ENCODE measurements at places on chromosomes 2 and 18.

DNA sequence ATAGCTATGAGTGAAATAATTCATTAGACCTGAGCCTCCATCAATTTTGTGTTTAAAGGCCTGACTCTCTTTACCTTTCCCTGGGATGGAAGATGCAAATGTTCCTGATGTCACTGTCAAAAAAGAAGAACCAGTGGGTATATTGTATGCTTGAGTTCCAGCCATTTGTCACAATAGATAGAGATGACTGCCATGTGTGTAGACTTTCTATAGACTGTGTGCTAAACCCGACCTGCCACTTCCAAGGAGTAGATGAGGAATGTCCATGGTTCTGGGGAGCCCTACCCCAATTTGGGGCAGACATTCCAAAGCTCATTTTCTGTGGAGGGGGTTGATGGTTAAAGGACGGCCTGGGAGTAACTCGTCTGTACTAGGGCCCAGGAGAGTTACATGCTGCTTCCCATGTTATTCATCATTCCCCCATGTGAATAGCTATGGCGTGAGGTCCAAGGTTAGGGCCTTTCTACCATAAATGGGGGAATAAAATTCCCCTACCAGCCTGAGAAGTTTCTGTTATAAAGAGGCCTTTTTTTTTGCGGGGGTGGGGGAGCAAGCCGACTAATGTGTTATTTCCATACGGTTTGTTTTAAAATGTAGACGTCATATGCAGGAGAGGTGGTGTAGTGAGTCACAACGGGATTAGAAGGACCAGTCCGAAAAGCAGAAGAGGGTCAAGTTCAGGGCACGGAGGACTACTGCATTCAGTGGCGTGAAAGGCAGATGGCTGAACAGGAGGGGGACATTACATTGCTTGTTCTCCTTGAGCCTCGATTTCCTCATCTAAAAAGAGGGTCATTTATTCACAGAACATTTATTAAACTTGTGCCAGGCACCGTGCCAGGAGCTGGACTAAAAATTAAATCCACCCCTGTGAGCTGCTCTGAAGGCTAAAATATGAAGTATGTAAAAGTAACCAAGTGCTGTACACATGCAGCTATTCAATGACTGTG is 24.0 kb downstream of the IL1B start:
- DNase-seq: no peak

DNA sequence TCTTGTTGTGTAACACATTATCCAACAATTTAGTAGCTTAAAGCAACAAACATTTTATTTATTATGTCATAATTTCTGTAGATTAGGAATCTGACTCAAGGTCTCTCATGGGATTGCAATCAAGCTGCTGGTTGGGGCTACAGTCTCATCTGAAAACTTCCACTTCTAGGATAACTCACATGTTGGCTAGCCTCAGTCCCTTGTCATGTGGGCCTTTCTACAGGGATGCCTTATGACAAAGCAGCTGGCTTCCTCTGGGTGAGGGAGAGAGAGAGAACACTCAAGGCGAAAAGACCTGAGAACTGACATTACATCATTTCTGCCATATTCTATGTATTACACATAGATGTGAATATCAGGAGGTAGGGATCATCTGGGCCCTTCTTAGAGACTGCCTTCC is 317.9 kb upstream of the VRK2 start:
- DNase-seq: no peak

DNA sequence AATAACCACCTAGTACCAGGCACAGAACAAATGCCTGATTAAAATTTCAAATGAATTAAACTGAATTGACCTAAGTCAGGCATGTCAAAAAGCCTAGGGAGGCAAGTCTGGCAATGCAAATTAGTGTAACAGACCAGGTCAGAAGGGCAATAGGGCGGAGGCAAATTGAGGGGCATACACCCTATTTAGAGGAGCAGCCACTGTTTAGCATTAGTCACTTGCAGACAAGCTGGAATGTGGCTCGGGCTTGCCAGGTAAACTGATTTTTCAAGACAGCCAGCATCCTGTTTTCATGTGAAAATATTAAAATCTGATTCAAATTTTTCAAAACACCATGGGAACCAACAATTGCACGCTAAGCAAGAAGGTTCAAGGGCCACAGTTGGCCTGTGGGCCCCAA is 160.3 kb downstream of the EN1 start:
- no peak for DNase-seq

DNA sequence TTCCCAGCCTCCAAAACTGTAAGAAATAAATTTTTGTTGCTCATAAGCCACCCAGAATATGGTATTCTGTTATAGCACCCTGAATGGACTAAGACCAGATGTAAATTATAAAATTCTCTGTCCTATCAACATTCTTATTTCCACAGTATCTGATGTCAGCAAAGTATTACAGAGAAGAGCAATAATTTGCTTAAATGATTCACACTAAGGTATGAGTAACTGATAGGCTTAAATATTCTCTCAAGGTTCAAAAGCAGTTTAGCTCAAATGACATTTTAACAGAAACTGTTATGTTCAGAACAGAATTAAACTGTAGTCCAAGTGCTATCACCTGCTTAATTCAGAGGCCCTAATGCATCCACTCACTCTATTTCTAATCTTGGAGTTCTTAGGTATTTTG is 12.8 kb downstream of the SESTD1 start:
- DNase-seq: no peak

DNA sequence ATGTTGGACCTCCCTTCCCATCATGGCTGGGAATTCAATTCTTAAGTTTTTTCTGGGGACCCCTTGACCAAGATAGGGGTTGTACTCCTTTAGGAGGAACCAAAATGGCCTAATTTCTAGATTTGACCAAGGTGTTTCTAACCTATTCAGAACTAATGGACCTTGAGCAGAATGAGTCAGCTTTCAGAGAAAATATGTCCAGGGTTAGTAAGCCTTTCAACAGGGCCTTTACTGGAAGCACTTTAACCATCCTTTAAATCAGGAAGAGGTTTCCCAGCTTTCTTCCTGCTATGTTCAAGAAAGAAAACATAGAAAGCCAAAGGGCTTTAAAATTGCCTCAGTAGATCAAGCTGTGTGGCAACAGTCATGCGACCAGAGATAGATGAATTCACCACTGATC is 1184.9 kb upstream of the ACVR2A start:
- no peak for DNase-seq

GRCh38 chr2:27569398-27569797 is 13.4 kb upstream of the ZNF512 start:
- no peak for DNase-seq

DNA sequence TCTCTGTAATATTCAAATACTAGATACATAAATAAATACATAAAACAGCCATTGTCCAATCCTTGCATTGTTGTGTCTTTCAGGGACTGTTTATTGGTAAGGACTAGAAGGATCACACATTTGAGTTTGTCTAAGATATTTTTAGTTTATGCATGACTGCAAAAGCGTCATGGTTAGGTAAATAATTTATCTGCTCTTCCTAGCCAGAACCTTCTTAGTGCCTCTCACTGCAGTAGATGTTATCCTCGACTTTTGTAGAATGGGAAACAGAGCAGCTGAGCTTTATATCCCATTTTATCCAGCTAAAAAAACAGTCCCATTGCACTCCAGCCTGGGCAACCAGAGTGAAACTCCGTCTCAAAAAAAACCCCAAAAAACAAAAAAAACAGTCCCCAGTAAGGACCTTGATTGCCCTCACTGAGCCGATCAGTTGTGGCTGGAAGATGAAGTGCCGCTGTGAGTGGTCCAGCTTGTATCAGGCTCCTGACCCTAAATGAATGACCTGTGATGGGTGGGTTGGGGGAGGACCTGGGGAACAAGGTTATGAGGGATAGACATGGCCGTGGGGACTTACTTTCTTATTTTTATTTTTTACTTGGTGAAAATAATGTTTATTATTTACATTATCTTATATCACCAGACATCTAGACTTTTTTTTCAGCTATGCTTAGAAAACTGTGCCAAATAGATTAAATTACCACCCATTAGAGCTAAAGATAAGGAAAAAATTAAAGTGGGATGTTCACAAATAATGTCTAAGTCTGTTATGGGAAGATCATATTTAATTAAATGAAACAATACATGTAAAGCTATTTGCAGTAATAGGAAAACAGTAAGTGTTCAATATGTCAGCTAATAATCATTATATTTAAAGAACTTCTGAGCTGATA is 10.9 kb upstream of the ADAM23 start:
- no peak for DNase-seq

GRCh38 chr2:207975921-207976320 is 49.4 kb downstream of the PLEKHM3 start:
- no peak for DNase-seq

- no peak for DNase-seq
Measured at GRCh38 chr2:27255187-27255586, 7.7 kb downstream of the SLC30A3 start.

GRCh38 chr18:76273036-76273545 is 222.0 kb downstream of the ZNF516 start:
- DNase-seq: no peak

DNA sequence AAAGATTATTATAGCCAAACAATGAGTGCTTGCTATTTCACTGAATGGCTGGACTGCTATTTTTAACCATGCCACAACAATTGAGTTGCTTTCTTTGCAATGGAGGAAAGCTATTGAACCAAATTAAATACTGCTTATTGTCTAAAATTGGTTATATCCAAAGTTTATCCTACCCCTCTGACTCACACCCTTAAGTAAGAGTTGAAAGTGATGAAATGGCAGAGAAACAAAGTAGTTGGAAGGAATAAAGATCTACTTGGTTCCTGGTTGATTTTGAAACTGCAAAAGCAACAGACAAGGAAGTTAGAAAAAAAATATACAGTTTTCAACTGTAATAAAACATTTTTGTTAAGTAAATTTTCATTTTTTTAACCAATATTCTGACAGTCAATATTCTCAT is 47.5 kb downstream of the EML4 start:
- no peak for DNase-seq

DNA sequence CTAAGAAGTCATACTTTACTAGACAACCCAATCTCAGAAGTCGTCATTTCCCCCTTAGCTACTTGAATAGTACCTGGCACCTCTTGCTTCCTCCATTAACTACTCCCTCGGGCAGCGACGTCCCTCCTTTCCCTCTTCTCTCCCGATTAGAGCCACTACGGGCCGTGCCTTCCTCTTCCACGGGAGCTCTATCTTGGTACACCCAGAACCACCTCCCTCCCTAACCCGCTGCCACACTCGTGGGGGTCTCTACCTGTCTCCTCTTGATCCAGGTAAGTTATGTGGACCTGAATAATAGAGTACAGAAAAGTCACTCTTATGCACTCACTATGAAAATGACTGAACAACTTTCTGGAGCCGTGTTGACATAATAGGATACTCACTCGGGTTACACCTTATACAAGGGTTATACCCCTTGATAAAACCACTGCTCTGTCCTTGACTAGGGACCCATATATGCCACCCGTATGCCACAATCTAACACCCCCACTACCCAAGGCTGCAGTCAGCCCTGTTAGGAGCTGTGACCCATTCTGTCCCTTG is 595 bp upstream of the HDHD2 start:
- no peak for DNase-seq

GRCh38 chr2:19576411-19576810 is 218.0 kb upstream of the OSR1 start:
- no peak for DNase-seq

DNA sequence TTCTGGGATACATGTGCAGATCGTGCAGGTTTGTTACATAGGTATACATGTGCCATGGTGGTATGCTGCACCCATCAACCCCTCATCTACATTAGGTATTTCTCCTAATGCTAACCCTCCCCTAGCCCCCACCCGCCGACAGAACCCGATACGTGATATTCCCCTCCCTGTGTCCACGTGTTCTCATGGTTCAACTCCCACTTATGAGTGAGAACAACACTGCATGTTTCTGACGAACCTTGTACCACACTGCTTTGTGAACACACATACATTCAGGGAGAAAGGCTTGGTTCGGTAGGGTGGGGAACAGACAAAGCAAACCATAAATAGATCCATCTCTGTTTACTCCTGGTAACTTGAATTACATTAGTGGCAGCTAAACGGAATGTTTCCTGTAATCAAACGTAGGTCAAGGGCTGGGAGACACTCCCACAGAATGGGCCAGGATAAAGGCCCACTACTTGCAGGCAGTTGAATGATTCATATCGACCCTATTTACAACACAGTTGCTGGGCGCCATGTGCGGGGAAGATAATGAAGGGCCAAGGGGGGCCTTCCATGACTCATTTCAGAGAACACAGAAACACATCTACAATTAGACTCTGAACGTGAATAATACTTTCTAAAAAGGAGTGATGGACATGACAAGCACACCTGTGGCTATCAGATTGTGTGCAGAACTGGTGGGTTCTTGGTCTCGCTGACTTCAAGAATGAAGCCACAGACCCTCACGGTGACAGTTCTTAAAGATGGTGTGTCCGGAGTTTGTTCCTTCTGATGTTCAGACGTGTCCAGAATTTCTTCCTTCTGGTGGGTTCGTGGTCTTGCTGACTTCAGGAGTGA is 56.8 kb upstream of the KIDINS220 start:
- no peak for DNase-seq

DNA sequence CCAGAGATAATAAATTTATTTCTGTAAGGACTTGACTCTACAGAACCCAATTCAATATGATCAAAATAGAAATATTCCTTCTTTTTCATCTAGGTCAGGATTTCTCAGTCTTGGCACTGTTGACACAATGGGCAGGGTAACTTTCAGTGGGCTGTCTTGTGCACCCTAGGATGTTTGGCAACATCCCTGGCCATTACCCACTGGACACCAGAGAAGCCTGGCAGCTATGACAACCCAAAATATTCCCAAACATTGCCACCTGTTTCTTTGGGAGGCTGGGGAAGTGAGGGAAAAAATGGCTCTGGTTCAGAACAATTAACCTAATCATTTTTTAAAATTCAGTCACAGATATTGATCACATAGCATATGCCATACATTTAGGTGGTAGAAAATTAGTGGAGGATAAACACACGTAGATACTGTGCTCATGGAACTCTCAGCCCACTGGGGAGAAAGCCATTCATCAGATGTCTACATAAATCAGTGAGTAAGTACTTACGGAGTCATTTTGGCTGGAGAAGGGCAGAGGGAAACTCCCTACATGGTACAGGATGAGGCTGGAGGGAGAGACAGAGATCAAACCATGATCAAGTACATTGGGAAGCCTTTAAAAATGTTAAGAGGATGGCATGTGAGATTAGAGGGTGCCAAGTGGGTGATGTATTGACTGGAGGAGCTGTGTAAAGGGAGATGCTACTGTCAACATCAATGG is 718 bp upstream of the TNP1 start:
- DNase-seq: no peak

- DNase-seq: no peak
Measured at GRCh38 chr2:240326246-240326645, 109.2 kb upstream of the GPC1 start.

GRCh38 chr2:236762628-236763027 is 193.0 kb downstream of the ACKR3 start:
- no peak for DNase-seq

DNA sequence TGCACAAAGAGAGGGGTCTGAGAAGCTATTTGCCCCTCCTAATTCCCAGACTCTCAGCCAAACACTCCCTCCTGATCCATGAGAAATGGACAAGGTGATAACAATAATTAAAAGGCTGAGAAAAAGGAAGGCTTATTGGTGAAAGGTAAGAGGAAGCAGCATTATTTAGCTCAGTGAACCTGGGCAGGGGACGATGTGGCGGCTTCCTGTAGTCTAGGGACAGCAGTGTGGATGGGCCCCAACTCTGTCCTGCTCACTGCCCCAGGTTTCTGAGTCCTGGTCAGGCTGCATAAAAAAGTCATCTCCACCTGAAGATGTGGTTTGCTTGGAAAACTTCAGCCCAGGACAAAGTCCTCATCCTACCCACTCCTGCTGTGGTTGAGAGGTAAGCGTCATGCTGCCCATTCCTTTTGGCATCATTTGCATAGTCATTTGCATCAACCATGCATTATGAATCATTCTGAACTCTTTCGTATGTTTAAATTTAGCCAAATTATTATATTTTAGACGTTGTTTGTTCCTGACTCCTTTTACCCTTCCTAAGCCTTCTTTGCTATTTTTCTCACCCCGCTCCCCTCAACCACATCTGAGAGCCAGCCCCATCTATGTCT is 126.8 kb downstream of the CLIP4 start:
- no peak for DNase-seq

Data from central memory CD4-positive, alpha-beta T cell (primary cell).